T47D (cell line): ENCODE measurements at places on chromosomes 13 and 19.

GRCh38 chr13:98476106-98476505 is 100.8 kb downstream of the STK24 start:
- no peak for DNase-seq

DNA sequence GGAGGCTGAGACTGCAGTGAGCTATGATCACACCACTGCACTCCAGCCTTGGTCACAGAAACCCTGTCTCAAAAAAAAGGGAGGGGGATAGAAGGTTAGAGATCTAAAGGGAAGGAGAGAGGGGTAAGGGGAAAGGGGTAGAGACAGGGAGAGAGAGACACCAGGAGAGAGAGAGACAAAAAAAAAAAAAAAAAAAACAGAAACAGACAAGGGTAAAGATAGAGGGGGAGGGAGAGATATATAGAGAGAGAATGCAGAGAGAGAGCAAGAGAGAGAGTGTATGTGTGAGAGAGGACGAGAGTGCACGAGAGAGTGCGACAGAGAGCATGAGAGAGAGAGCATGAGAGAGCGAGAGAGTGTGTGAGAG is 4.2 kb downstream of the CD70 start:
- no peak for DNase-seq

GRCh38 chr19:46303322-46303690 is 6.5 kb downstream of the HIF3A start:
- no peak for DNase-seq

GRCh38 chr13:21694831-21695230 is 24.0 kb downstream of the FGF9 start:
- DNase-seq = no peak

GRCh38 chr19:31676271-31677004 is 327.2 kb upstream of the TSHZ3 start:
- peak; percentile 13 for DNase-seq

DNA sequence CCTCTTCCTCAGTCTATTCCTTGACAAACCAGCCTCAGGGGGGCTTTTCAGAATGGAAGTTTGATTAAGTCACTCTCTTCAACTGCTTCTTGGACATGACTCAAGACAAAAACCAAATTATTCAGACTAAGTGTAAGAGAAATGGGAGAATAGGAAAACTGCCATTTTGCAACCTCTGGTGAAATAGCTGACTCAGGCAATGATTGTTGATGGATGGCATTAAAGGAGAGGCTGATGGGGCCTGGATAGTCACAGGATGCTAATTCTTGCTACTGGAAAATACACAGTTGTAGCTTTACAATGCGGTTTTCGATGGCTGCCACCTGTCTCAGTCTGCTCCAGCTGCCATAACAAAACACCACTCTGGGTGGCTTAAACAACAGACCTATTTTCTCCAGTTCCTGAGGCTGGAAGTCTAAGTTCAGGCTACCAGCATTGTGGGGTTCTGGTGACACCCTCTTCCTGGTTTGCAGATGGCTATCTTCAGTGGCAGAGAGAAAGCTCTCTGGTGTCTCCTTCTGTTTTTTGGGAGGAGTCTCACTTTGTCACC is 6.1 kb downstream of the NOSIP start:
- no peak for DNase-seq

DNA sequence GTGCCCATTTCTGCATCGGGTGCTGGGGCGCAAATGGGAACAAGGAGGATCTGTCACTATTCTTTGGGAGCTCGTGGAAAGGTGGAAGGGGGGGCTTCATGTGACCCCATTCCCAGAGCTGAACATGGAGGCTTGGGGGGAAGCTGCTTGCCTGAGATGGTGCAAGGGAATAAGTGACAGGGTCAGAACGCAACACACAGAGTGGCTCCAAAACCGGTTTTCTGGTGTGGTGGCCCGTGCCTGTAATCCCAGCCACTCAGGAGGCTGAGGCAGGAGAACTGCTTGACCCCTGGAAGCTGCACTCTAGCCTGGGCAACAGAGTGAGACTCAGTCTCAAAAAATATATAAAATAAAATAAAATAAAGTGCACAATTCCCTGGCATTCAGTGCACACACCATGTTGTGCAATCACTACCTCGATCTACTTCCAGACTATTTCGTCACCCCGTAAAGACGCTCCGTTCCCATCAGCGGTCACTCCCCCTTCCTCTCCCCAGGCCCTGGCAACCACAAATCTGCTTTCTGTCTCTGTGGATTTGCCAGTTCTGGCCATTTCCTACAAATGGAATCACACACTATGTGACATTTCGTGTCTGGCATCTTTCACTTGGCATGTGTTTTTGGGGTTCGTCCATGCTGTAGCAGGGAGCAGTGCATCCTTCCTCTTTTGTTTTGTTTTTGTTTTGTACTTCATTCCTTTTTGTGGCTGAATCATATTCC is 18.2 kb upstream of the COMP start:
- no peak for DNase-seq

DNA sequence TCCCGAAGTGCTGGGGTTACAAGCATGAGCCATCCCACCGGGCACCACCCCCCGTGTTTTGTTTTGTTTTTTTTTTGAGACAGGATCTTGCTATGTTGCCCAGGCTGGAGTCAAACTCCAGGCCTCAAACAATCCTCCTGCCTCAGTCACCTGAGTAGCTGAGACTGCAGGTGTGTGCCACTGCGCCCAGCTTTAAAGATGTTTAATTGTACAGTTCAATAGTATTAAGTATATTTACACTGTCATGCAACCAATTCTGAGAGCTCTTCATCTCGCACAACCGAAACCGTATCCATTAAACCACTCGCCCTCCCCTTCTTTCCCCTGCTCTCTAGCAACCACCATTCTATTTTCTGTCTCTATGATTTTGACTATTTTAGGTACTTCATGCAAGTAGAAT is 15.6 kb downstream of the NUCB1 start:
- DNase-seq = no peak

- DNase-seq = no peak
These were observed 27.1 kb upstream of the DOCK9 start for GRCh38 chr13:99004978-99005377.

DNA sequence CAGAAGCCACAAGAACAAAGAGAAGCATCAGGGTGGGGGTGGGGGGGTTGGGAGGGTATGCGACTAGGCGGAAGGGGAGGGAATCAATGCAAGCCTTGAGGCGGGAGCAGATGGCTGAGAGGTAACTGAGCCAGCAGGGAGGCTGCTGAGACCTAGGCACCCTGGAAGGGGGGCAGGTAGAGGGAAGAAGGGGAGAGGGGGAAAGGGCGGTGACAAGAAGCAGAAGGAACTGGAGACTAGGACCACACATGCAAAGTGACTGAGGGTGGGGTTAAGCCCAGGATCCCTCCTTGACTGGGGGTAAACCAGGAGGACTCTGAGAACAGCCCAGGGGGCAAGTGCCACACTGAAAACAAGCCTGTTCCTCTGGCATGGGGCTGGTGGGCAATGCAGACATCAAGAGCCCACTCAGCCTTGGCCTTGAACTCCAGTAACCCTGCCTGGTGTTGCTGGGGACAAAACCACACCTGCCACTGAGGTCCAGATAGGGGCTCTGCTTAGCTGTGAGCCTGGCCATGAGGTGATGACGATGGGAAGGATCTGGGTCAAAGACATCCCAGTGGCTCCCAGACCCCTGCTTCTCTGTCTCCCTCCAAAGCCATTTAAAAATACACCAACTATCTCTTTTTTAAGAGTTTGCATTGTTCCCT is 20.3 kb downstream of the OPA3 start:
- no peak for DNase-seq

GRCh38 chr19:29624489-29625185 is 18.6 kb downstream of the POP4 start:
- DNase-seq = no peak

GRCh38 chr13:37503287-37503686 is 95.3 kb downstream of the POSTN start:
- no peak for DNase-seq

DNA sequence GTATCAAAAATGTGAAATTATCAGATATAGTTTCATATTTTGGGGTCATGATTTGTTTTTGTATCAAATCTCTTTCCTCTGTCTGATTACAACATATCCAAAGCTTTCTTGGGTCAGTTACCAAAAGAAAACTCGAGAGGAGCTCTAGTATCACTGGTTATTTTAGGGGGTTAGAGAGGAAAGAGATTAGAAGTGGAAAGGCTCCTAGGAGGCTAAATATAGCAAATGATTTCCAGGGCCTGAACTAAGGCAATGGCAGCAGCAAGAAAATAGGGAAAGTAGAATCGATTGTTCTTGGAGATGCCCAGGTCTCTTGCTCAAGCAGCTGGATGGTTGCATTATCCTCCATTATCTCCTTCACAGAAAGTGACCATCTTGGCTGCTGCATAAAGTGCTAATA is 72.9 kb downstream of the NHLRC3 start:
- DNase-seq = no peak

DNA sequence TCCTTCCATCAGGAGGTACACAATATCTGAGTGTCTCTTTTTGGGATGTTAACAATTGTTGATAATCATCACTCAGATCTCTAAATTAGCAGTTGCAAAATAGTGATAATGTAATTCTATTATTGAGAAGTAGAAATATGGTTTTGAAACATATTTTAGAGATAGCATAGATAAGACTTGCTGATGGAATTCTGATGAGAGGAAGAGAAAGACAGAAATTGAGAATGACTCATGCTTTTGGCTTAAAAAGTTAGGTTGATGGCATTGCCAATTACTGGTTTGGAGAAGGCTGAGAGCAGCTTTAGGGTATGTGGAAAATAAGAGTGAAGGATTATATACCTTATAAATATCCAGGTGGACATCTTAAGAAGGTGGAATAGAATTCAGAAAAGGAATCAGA is 106.4 kb upstream of the EDNRB start:
- DNase-seq = no peak

- no peak for DNase-seq
These were observed 2.2 kb downstream of the CRTC1 start for GRCh38 chr19:18685597-18686190.

DNA sequence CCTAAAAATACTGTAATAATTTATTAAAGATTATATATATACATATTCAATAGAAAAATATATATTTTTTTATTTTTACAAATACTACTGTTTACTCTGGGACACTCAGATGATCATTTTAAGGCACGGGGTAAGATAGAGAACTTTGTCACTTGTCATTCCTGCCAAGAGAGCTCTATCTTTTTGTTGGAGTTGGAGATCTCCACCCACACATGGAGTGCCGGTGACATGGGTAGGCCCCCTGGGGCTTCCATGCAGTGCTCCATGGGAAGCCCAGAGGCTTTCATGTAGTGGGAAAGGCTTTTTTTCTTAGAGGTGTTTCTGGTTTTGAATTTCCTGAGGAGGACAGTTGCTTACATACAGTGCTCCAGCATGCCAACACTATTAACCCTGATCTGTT is 81.4 kb downstream of the LMO7 start:
- DNase-seq = no peak

DNA sequence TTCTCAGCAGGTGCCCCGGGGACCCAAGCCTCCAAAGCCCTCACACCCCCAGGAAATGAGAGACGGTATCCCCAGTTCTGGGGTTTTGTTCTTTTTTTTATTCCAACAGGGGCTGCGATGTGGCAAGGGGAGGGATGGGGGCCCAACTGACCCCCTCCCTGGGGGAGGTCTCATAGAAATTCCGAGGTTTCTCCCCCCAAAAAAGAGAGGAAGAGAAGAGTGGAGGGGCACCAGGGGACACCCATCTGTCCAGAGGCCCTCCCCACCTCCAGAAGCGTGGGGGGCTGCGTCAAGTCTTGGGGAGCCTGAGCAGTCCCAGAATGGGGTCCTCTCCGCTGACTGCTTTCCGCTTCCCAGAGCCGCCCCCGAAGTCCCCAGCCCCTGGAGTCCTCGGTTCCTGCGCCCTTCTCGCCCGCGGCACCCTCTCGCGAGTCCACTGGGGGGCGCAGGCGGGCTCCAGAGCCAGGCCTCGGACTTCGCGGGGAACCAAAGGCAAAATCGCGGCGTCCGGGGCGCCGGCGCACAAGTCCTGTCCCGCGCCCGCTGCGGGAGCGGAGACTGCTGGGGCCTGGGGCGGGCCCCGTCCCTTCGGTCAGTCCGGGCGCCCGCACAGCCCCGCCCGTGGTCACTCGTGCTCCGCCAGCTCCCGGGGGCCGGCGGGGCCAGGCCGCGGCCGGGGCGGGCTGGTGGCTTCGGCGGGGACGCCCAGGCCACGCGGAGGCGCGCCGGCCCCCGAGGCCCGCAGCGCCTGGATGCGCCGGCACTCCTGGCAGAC is 4.4 kb upstream of the ATP1A3 start:
- DNase-seq = no peak

- no peak for DNase-seq
These were observed 22.6 kb downstream of the RASL11A start for GRCh38 chr13:27293076-27293691.

DNA sequence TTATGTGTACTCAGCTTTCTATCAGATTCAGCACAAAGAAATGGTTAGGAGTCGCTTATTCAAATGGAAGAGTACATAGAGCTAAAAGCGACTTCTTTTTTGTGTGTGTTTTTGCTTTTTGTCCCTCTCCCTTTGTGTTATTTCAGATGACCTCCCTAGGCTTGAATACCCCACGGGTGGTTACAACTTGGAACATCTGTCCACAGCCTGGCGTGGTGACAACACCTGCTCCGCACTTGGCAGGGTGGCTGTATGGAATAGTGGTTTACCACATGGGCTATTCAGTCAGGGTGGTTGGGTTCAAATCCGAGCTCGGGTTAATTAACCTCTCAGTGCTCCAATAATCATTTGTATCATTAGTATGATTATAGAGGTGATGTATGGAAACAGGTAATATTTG is 151.6 kb upstream of the FREM2 start:
- no peak for DNase-seq

DNA sequence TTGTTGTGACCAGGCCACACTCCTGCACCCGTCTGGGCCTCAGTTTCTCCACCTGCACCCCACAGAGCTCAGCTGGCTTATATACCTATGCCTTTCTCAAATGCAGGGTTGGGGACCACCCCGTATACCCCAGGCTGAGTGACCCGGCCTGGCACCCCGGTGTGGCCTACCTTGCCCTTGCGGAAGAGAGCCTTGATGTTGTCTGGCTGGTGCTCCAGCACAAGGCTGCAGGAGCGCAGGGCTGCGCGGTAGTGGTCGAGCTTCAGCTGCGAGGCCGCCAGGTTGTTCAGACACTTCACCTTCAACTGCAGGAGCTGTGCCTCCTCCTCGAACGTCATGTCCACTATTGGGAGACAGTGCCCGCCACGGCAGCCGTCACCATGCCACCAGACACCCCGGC is 5.9 kb downstream of the FKBP8 start:
- no peak for DNase-seq
